ENCODE measurements at places on chromosomes 2 and 18. TPM values are rescaled to one million over a fixed set of nuclear protein-coding genes. Genes with fewer than 3 reads are reported as not detected.

DNA sequence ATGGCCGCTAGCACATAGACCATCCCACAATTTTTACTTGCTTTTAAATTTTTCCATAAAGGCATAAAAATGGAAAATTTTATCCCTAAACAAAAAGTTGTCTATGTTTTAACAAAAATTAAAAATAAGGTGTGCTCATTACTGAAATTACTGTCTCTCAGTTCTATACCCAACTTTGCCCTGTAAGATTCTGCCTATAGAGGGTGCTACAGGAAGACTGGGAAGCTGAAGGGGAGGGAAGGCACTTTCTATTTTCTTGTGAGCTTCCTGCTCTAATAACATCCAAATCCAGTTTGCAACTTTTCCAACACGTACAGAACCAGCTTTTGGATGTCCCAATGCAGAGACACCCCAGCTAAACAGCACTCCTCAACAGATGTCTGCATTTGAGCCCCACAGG lies 666.9 kb downstream of the PLCL1 start:
- no peak overlapping the region for H3K27ac ChIP-seq
- peaks cover 4% of the 10 kb centered on the region for H3K4me1 ChIP-seq
- H3K4me3 ChIP-seq: no peak overlapping the region
- no peaks in the 10 kb centered on the region for H3K36me3 ChIP-seq

The NCKAP5 gene
- total RNA-seq: 0.20 TPM

DNA sequence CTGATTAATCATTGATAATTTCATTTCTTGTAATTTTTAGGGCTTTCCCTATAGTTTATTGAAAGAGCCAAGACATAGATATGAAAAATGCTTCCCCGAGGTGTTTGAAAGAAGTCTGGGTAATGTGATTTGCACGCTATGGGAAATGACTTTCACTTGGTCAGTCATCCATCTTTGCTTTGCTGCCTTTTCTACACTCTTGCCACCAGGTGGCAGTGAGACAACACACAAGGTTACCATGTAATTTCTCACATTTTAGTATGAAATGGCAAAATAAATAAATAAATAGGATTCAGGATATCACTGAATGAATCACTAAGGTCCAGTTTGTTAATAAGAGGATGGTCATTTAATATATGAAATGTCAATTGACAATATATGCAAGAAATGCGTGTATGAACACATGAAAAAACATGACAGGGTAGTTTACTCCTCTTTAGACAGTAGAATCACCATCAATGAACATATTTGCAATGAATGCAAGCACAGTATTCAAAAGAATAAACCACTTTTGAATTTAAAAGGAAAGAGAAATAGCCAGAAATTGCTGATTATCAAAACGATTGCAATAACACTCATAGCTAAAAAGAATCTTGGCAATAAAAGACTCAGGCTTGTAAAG lies 52.2 kb upstream of the KCNH7 start:
- H3K4me3 ChIP-seq: no peak overlapping the region
- H3K36me3 ChIP-seq: no peaks in the 10 kb centered on the region
- no peaks in the 10 kb centered on the region for H3K27me3 ChIP-seq
- no peak overlapping the region for H3K27ac ChIP-seq
- no peaks in the 10 kb centered on the region for H3K4me1 ChIP-seq

GRCh38 chr2:30372826-30373225 lies 74.2 kb upstream of the LCLAT1 start:
- DNase-seq: no peak
- no peak overlapping the region for H3K4me3 ChIP-seq
- no peaks in the 10 kb centered on the region for H3K4me1 ChIP-seq
- no peaks in the 10 kb centered on the region for H3K36me3 ChIP-seq
- H3K27ac ChIP-seq: no peak overlapping the region

DNA sequence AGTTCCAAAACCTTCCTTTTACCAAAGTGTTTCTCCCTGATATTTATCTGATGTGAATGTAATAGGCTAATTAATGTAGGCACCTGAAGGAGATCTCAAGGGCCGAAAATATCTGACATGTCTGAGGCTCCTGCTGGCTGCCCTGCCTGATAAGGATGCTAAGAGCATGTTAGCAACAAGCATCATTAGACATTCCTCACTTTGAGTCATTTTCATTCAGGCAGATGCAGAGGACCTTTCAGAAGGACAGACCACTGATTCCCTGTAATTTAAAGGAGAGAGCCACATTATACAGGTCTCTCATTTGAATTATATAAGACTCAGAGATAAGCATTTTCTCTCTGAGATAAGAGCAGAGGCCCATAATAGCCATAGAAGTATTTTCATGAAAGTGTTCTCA lies 222.4 kb upstream of the NCKAP5 start:
- no peak overlapping the region for H3K4me3 ChIP-seq
- no peak overlapping the region for H3K27ac ChIP-seq
- no peaks in the 10 kb centered on the region for H3K36me3 ChIP-seq
- no peaks in the 10 kb centered on the region for H3K27me3 ChIP-seq

The POTEI gene
- total RNA-seq: 1.4 TPM

- H3K36me3 ChIP-seq: no peaks in the 10 kb centered on the region
- H3K27me3 ChIP-seq: no peaks in the 10 kb centered on the region
- H3K4me1 ChIP-seq: peaks cover 3% of the 10 kb centered on the region
- DNase-seq: no peak
- no peak overlapping the region for H3K4me3 ChIP-seq
These were observed 194.4 kb downstream of the TMX3 start for GRCh38 chr18:68520406-68521075.

The TMEM247 gene
- not detected for total RNA-seq

The RBM44 gene
- 1.3 TPM for total RNA-seq

The CDCA7 gene
- 3.2 TPM for total RNA-seq

GRCh38 chr2:219522111-219523030 lies 8.1 kb downstream of the ASIC4 start:
- H3K36me3 ChIP-seq: no peaks in the 10 kb centered on the region
- peak overlapping the region; percentile 56 for H3K27ac ChIP-seq
- peaks cover 54% of the 10 kb centered on the region for H3K4me1 ChIP-seq
- peak overlapping the region; percentile 40 for H3K4me3 ChIP-seq

GRCh38 chr2:190875891-190876290 lies 4.7 kb upstream of the GLS start:
- no peak overlapping the region for H3K4me3 ChIP-seq
- no peaks in the 10 kb centered on the region for H3K36me3 ChIP-seq
- H3K4me1 ChIP-seq: no peaks in the 10 kb centered on the region
- H3K27ac ChIP-seq: no peak overlapping the region
- DNase-seq: no peak

DNA sequence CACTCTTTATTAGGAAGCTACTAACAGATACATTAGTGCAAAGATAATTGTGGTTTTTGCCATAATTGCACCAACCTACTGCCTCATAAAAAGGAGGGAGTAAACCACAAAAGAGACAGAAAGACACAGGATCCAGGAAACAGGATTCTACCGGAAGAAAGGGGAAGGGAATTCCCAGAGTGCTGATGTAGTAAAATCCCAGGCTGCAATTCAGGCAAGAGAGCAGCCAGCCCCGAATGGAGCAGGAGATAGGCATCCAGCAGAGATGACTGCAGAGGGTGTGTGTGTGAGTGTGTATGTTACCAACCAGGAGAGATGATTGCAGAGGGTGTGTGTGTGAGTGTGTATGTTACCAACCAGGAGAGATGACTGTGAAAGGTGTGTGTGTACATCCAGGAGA lies 84.4 kb downstream of the KCNS3 start:
- peak overlapping the region; percentile 50 for H3K27ac ChIP-seq
- peaks cover 4% of the 10 kb centered on the region for H3K4me1 ChIP-seq
- no peaks in the 10 kb centered on the region for H3K36me3 ChIP-seq
- peaks cover 2% of the 10 kb centered on the region for H3K27me3 ChIP-seq
- H3K4me3 ChIP-seq: peak overlapping the region; percentile 43

The TRMT61B gene
- total RNA-seq: 17.5 TPM

The IRS1 gene
- 8.1 TPM for total RNA-seq

The PPP1R1C gene
- 13.8 TPM for total RNA-seq

DNA sequence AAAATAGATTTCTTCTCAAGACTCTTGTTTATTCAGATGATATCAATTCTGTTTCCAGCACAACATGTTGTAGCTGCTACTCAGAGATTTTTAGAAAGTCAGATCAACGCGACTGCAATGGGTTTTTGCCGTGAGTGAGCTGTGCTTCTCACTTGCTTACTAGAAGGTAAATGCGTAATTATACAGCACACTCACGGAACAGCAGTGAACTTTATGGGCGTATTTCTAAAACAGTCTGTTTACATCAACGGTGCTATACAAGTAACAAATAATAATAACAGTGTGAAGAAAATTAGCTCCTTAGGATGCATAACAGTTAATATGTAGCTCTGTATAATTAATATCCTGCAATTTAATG lies 533.6 kb downstream of the RNF144A start:
- no peak for DNase-seq
- H3K27me3 ChIP-seq: peaks cover 3% of the 10 kb centered on the region
- no peak overlapping the region for H3K27ac ChIP-seq
- H3K4me3 ChIP-seq: no peak overlapping the region

GRCh38 chr2:232898592-232899543 lies 28.8 kb downstream of the SNORC start:
- DNase-seq: no peak
- no peaks in the 10 kb centered on the region for H3K36me3 ChIP-seq
- H3K4me3 ChIP-seq: no peak overlapping the region
- no peak overlapping the region for H3K27ac ChIP-seq
- peaks cover 1% of the 10 kb centered on the region for H3K27me3 ChIP-seq

GRCh38 chr2:88318071-88318955 lies 134.2 kb downstream of the FOXI3 start:
- H3K4me1 ChIP-seq: no peaks in the 10 kb centered on the region
- H3K36me3 ChIP-seq: no peaks in the 10 kb centered on the region
- H3K4me3 ChIP-seq: no peak overlapping the region

- H3K4me1 ChIP-seq: no peaks in the 10 kb centered on the region
- H3K4me3 ChIP-seq: no peak overlapping the region
- no peak overlapping the region for H3K27ac ChIP-seq
- no peak for DNase-seq
- no peaks in the 10 kb centered on the region for H3K27me3 ChIP-seq
These were observed 70.1 kb downstream of the PLEKHA3 start for GRCh38 chr2:178550352-178550751.

The LRP1B gene
- 28.7 TPM for total RNA-seq

The ACTG2 gene
- total RNA-seq: not detected

GRCh38 chr18:22847867-22848451 lies 85.2 kb upstream of the RBBP8 start:
- no peaks in the 10 kb centered on the region for H3K36me3 ChIP-seq
- no peaks in the 10 kb centered on the region for H3K27me3 ChIP-seq
- H3K4me1 ChIP-seq: peaks cover 4% of the 10 kb centered on the region
- H3K27ac ChIP-seq: no peak overlapping the region
- H3K4me3 ChIP-seq: no peak overlapping the region

The LINC00305 gene
- total RNA-seq: not detected

Data from glutamatergic neuron (in vitro differentiated cells).